ENCODE measurements at places on chromosomes 1 and 21.

DNA sequence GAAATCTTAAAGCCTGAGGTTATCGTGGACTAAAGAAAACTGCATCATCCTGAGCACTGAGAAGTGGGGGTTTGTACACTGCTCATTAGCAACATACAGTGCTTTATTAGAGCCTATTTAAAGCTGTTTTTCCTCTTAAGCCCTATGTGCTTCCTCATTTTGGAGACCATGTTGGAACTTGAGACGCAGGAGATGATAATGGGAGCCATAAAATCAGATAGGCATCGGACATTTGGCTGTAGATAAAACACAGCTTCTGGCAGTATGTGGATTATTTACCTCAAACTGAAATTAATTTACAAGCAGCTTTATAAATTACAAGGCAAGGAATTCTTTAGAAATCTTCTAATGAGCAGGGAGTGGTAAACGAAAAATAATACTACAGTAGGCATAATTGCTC is 147.7 kb upstream of the IVNS1ABP start:
- DNase-seq: no peak

- no peak for DNase-seq
Observed at GRCh38 chr1:158200527-158200926, 19.8 kb downstream of the CD1D start.

DNA sequence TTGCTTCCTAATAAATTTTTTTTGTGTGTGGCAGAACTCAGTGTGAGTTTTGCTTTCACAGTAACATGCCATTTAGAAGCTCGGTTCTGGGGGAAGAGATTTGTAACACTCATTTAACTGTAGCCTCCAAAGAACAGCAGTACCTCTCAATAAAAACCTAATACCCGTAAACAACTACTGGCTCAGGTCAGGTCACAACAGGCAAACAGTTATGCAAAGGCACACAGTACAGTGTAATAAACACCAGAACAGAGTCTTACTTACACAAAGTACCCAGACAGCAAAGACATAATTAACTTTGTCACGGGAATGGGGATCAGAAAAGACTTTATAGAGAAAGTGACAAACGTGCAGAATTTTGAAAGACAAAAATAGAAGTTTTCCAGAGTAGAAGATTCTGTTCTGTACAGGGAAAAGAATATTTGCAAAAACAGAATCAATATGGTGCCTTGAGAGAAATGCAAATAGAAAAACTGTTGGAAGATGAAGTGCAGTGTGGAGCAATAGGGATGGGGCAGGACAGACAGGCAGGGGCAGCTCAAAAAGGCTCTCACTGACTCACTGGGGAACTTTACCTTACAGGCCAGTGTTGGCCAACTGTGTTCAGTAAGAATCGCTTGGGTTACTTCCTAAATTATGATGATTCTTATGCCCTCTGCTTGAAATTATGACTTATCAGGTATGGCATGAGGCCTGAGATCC is 38.8 kb downstream of the EGLN1 start:
- no peak for DNase-seq

DNA sequence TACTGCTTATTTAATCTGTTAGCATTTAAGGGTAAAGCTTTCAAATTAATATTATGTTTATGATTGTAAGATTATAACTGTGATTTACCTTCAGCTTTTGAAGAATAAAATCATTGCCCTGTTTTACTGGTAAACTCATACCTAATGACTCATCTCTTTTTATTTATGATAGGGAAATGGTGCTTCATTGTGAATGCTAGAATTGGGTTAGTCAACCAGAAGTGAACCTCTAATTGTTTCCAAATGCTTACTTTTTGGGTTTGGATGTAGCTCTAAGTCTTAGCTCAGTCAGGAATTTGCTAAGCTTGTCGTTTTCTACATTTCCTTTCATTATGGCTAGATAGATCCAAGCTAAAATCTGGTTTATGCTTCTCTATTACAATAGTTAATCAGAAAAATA is 59.4 kb downstream of the SLC30A7 start:
- DNase-seq: no peak

- DNase-seq: no peak
Observed at GRCh38 chr1:152884966-152885624, 7.0 kb downstream of the SMCP start.

DNA sequence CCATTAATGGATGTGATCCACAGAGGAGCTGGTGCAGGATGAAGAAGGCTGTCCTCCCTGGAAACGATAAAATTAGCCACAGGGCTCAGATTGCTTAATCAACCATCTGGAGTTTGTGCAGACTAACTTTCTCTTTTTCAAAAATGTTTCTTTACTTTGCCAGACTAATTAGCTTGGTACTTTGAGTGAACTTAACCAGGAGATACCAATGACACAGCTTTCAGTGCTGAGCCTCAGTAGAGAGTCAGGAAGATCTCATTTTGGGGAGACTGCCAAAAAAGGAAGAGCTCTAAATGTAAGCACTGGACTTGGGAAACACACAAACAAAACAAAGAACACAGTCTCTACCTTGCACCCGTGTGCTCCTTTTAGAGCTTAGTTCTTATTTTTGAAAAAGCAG is 248.1 kb upstream of the DEPDC1 start:
- no peak for DNase-seq

- no peak for DNase-seq
Observed at GRCh38 chr1:95380909-95381308, 146.9 kb downstream of the RWDD3 start.

GRCh38 chr21:36120304-36120888 is 14.5 kb upstream of the CBR3 start:
- DNase-seq: no peak

DNA sequence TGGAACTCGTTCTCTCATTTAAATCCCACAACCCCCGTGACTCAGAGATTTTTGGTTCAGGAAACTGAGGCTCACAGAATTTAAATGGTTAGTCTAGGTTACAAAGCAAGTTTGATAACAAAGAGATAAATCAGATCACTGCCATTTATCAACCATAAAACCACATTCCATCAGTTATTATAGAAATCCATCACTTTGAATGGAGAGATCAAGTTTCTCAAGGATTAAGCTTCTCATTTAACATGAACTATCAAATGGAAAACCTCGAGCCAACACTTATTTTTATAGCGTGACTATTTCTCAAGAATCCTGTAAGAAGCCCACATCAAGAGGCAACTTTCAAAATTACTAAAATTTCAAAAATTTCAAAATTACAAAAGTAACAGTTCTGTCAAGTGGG is 11.9 kb downstream of the WLS start:
- DNase-seq: no peak

DNA sequence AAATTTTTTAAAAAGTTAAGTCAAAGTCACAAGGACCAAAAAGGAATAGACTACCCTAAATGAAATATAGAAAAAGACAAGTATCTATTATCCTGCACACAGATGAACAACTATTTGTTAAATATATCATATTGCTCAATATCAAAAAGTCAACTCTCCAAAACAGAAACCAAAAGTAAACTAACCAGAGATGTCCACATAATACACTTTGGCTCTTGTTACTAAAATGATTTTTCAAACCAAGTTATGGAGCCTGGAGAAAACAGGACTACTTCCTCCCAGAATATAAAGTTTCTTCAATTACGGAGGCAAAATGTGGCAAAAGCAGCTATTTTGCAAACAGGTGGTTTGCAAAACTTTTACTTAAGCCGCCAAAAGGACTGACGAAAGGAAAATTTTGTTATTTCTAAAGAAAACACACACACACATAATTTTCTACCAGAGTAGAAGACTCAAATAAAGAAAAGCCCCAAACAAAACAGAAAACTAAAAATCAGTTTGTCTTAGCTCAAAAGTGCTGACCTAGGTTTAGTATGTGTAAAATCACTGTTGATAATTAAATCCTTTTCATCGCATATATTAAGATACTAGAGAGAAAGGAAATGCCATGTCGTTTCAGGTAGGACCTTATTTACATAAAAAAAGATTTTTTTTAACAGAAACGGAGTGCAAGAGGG is 1.1 kb downstream of the DPYD start:
- DNase-seq: no peak

DNA sequence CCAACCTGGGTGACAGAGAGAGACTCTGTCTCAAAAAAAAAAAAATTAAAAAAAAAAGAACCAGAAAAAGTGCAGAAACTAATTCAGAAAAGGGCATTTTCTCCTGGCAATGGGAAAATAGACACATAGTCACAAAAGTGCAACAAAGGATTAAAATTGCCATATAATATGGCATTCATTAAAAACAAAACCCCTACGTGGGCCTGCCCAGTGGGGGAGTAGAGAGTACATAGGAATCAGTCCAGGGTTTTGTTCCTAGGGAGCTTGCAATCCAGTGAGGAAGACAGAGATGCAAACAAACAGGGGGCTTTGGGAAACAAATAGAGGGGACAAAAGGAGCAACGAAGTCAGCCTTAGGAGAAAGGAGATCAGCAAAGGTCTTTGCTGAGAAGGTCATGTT is 4.5 kb upstream of the TRABD2B start:
- no peak for DNase-seq

GRCh38 chr1:95006681-95007080 is 66.1 kb downstream of the ALG14 start:
- DNase-seq: no peak

DNA sequence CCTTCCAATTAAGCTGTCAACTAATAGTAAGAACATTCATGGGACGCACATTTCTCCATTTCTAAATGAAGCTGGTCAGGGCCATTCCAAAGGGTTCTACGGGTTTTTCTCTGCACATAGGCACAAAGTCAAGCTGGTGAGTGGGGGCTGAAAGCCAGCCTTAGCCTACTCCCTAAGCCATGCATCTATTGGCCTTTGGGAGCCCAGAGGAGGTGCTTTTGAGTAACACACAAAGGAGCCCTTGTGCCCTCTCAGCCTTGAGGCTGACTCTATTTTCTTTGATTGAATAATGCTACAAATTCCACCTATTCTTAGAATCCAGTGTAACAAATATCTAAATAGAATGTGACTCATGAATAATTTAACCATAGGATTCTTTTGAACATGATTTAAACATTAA is 73.6 kb downstream of the RGS13 start:
- DNase-seq: no peak

DNA sequence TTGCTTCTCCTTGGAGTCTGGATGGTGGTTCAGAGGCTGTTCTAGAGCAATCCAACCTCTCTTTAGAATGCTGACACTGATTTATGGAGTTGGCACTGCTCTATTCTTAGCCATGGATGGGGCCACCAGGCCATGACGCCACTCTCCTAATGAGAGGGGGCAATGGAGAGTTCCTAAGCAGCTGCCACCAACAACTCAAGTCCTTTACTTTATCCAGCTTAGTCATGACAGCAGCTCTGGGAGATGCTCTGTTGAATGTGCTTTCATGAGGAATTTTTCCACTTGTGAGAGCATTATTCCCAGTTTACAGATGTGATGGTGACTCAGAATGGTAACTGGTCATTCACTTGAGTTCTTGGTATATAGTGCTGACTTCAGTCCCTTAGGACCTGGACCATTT is 366.3 kb downstream of the HHAT start:
- no peak for DNase-seq

- peak; percentile 50 for DNase-seq
Observed at GRCh38 chr1:156910309-156910782, 10.1 kb upstream of the LRRC71 start.

GRCh38 chr1:182441719-182442118 is 8.2 kb upstream of the RGSL1 start:
- DNase-seq: no peak

DNA sequence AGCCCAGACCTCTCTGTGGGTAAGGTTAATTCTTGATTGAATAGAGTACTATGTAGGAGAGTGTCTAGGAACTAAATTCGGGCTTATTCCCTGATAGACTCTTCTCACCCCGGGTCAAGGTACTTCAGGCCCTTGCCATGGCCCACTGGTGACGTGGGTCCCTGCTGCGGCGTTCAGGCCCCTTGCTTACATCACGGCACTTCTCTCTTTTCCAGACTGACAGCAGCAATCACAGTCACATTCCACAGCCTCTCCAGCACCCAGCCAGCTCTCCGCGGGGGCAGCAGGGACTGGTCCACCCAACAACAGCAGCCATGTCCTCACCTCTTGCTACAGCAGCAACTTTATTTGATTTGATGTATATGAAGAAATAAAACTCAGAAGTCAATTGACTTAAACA is 401.2 kb upstream of the VAMP3 start:
- no peak for DNase-seq

GRCh38 chr21:45715441-45715840 is 71.9 kb downstream of the PCBP3 start:
- DNase-seq: no peak

GRCh38 chr1:176199707-176200106 is 7.4 kb downstream of the COP1 start:
- no peak for DNase-seq

DNA sequence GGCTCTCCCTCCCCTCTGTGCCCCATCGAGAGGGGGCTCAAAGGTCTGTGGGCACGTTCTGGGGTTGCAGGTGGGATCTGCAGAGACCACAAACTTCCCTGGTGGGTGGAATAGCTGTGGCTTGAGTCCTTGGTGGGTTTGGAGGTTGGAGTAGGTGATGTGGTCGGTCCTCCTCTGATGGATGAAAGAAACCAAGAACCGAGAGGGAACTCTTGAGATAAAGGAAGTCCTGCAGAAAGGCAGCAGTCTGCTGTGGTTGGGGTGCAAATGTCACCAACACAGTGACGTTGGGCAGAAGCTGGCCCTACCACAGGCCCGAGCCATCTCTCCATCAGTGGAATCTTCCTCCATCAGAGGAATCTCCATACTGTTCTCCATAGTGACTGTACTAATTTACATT is 171.8 kb downstream of the FCRL5 start:
- no peak for DNase-seq

DNA sequence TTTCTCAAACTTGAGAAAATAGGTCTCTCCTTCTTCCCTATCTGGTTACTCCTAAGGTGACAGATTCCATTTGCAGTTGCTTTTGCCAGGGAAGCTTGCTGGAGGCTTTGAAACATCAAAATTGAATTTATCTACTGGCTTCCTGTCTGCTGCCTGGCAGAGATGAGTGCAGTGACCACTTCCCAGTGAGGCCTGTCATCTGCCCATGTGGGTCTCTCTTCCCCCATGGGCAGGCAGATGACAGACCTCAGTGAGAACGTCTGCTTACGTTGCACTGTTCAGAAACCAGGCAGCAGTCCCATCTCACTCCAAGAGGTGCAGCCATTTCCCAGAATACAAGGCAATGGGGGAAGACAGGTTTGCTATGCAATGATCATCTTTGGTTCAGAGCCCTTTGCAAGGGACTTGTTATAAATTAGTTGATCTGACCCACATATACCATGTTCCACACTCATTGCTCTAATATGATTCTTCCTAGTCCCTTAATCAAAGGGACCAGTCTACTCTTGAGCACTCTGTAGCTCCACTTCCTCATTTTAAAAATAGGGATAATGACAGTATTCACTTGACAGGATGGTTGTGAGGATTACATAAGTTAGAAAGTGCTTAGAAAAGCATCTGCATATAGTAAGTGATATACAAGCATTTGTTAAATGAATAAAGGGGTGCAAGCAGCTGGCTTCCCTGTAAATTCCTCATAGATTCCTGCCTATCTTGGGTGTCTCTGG is 10.6 kb downstream of the PGBD5 start:
- DNase-seq: no peak

DNA sequence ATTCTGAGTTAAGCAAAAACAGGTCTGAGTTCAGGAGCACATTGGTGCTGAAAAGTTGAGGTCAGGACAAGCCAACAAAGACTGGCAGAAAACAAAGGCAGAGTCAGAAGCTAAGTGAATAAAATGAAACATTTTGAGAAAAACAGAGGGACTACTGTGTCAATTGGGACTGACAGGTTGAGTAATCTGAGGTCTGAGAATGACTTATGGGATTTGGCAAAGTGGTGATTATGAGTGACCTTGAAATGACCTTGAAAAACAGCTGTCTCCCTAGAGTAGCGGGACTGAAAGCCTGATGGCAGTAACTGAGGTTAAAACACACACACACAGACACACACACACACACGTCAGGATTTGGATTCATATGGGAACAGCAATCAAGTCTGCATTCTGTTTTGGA is 8.8 kb upstream of the COG2 start:
- no peak for DNase-seq

- peak; percentile 50 for DNase-seq
Observed at GRCh38 chr1:1778663-1779319, 521 bp upstream of the NADK start.
